ENCODE measurements at places on chromosomes 12 and 14.
A peak's percentile ranks its signal among the peaks of the same experiment; 100 is the strongest.

- no peak for DNase-seq
These were observed 37.7 kb upstream of the RTRAF start for GRCh38 chr14:51951656-51952055.

GRCh38 chr12:70692681-70693288 lies 55.6 kb upstream of the PTPRB start:
- DNase-seq: no peak

- no peak for DNase-seq
These were observed 523 bp upstream of the VRTN start for GRCh38 chr14:74347795-74348100.

DNA sequence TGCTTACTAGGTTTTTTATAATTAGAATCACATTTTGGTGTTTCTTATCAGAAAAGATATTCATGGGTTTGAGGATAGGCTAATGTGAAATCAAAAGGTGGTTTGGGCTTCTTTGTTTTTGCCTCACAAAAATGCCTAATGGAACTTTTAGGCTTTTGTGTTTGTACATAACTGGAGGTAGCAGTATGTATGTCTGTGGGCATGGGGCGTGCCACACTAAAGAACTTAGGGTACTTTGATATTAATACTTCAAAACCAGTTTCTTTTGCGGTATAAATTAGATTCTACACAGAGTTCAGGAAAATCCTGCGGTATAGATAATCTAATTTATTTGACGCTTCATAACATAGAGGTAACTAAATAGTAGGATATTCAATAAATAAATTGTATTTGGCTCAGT lies 1.9 kb downstream of the ETV6 start:
- DNase-seq: no peak

DNA sequence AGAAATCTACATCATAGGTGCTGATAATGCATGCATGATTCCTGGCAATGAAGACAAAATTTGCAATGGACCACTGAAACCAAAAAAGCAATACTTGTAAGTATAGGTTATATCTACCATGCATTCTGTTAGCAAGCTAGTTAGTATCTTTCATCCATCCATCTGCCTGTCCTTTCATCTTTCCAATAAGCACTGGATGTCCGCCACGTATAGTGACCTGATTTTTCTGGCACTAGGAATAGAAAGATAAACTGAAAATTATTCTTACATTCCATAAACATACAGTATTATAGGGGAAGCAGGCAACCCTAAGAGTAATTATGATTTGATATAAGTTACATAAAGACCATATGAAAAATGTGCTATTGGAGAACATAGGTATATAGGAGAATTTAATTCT lies 87.2 kb upstream of the MYF6 start:
- no peak for DNase-seq

- DNase-seq: no peak
These were observed 16.4 kb downstream of the MANSC1 start for GRCh38 chr12:12333407-12334366.

DNA sequence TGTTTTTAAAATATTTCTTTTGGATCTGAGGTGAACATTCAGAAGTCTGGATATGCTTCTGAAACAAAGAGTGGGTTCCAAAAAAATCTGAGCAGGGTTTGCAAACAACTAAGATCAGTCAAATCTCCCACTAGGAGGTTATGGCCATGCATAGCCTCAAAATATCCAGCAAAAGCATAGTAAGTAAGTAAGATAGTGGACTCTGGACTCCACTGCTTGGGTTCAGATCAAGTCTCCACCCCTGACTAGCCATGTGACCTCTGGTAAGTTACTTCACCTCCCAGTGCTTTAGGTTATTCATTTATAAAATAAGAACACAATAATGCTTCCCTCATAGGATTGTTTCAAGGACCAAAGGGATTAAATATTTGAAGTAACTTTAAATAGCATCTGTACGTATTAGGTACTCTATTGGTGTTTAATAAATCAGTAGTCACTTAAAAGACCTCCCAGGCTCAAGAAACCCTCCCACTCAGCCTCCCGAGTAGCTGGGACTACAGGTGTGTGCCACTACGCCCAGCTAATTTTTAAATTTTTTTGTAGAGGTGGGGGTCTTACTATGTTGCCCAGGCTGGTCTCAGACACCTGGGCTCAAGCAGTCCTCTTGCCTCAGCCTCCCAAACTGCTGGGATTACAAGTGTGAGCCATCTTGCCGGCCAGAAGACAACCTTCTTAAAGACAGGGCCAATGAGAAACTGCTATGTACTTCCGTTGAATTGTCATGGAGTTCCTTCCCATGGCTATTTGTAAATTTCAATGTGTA lies 95.7 kb upstream of the SOX5 start:
- no peak for DNase-seq

GRCh38 chr12:81758421-81759189 lies 545 bp downstream of the PPFIA2 start:
- no peak for DNase-seq

DNA sequence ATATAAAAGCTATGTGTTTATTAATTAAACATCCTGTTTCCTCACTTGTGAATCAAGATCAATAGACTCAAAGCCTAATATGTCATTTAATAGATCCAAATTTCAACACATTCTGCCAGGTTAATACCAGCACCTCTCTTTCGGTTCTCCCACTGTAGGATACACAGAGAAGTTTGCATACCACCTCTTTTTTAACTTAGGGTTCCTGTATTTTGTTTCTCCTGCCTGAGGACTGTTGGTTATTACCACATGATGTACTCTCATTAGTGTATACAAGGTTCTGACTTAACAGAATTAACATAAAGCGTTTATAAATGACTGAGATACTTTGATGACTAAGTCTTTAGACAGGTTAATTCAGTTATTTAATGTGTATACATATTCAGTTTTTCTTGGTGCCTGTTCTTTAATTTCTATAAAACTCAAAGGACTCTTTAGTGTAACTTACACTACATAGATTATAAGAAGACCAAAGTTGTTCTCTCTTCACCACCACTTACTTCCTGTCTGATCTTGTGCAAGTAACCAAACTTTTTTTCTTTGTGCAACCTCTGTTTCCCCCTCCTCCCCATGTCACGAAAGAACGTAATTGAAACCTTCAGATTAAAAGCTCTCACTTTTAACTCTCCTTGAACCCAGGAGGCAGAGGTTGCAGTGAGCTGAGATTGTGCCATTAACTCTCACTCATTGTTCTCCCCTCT lies 89.8 kb upstream of the DNM1L start:
- DNase-seq: no peak

DNA sequence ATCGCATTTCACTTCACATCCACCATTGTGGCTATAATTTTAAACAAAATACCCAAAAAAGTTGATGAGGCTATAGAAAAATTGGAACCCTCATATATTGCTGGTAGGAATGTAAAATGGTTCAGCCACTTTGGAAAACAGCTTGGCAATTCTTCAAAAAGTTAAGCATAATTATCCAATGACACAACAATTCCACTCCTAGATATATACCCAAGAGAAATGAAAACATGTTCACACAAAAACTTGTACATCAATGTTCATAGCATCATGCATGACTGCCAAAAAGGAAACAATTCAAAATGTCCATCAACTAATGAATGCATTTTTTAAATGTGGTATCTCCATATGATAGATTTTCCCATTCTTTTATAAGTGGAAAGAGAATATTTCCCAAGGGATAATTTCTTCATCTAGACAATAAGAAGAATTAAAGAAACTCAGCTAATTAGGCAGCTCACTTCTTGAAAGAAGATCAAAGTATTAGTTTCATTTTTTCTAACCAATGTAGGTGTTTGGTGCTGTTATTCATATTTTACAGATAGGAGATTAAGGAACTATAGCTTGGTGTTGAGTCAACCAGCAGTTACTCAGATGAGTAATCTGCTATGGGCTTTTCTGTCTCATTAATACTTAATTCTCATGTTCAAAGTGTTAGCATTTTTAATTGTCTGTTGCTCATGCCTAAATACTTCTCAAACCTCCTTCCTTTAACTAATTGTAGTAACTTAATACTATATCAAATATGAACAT lies 32.8 kb downstream of the YEATS4 start:
- no peak for DNase-seq

GRCh38 chr12:65881348-65881961 lies 57.2 kb downstream of the HMGA2 start:
- DNase-seq: no peak

GRCh38 chr14:35284506-35284905 lies 7.7 kb upstream of the PSMA6 start:
- no peak for DNase-seq

GRCh38 chr12:40559865-40560264 lies 132.4 kb upstream of the CNTN1 start:
- no peak for DNase-seq

DNA sequence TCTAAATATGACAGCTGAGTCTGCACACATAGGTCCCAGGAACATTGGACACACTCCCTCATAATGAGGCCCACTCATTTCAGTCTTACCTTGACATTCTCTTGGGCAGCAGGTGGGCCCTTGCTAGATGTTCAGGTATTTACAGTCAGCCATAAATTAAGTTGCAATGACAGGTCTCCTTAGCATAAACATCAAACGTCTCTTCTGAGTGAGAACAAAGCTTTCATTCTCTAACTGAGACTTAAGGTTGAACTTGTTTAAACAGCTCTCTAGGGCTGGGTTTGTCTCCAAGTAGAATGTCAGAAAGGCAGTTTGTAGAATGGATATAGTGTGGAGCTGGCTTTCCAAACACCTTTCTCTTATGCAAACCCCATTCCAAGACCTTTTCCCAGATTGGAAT lies 10.3 kb downstream of the ACVR1B start:
- no peak for DNase-seq

- no peak for DNase-seq
These were observed 13.0 kb upstream of the NUDT14 start for GRCh38 chr14:105193916-105194782.

- no peak for DNase-seq
These were observed 1.9 kb downstream of the RPLP0 start for GRCh38 chr12:120199025-120199424.

- DNase-seq: no peak
These were observed 60.3 kb upstream of the NTF3 start for GRCh38 chr12:5371631-5372030.

GRCh38 chr12:30923057-30923456 lies 3.5 kb upstream of the TSPAN11 start:
- no peak for DNase-seq

DNA sequence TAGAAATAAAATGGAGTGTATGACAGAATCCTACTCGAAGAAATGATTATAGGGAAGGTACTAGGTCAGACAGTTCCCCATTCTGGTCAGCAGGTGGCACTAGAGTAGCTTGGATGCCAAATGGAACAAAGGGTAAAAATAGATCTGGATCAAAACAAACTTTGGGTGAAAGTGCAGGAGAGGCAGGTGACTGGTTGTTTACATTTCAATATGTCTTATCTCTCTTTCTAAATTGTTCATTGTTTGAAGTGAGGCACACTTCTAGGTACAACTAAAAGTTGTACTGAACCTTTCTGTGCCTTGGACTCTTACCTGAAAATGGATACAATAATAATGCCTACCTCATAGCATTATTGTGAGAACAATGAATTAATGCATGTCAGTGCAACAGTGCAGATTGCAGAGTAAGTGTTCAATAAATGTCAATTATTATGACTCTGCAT lies 62.0 kb upstream of the OSBPL8 start:
- DNase-seq: peak; percentile 54

DNA sequence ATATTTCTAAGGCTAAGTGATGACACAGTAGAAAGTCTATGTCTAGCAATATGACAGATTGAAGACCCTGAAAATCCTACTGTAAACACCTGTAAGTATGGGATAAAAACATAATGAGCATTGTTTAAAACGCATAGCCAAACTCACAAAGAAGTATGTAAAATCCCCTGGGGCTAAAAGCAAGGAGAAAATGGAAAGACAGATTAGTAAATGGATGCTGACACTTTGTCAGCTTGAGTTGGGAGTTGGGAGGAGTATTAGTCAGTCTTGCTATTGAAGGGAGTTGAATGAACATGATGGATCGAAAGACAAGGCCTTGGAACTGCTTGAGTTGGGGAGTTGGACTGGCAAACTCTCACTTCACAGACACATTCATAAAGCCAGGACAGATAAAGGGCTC lies 79.0 kb upstream of the PRKD1 start:
- DNase-seq: no peak

DNA sequence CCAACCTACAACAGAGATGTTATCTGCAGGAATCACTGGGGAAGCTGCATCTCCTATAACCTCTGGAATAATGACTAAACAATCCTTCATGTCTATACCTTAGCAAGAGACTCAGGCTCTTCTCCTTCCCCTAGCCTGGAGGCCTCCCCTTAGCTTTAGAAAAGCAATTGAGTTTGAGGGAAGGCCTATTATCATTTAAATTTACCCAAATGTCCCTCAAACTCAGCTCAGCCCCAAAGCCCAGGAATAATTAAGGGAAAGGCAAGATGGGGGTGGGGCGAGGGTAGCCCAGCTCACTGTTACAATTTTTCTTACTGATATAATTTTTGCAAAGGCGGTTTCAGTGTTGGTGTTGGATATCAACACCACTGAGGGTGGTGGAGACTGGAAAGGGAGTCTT lies 151.4 kb upstream of the EEA1 start:
- no peak for DNase-seq

DNA sequence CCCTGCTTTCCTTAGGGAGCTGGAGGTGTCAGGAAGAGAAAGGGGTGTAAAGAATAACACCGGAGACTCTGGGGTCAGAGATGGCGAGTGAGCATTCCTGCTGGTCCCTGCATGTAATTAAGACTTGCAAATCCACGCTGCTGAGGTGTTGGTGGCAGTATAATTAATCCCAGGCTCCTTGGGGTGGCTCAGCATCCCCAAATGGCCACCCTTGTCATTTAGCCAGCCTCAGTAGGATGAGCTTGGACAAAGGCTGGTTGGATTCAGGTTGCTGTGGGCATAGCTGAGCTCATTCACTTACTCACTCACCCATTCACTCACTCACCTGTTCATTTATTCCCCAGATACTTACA lies 174.4 kb upstream of the RPH3A start:
- no peak for DNase-seq

- no peak for DNase-seq
These were observed 5.0 kb downstream of the IGF1 start for GRCh38 chr12:102475355-102475754.

- DNase-seq: no peak
These were observed 8.9 kb downstream of the ASCL1 start for GRCh38 chr12:102966200-102966863.

DNA sequence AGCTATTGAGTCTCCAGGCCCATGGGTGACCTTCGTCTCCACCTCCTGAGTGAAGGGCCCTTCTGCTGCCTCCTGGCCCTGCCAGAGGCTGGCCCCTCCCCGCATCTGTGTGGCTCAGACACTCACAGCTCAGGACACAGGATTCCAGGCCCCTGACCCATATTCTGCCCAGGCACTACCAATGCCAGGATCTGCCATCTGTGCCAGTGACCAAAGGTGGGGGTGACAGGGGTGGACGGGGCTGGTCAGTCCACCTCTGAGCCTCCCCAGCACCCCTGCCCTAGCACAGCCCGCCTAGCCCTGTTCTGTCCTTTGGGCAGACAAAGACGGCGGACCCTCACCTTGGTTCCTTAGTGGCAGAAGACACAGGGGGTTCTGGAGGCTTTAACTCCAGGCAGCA lies 2.8 kb downstream of the ASB2 start:
- DNase-seq: no peak

GRCh38 chr12:33000016-33000415 lies 103.4 kb upstream of the PKP2 start:
- DNase-seq: no peak
